Stimulated activated CD4-positive, alpha-beta T cell treated with anti-CD3 and anti-CD28 coated beads, Interleukin-15, amount 100 ng/mL, for 24 hours (primary cell): ENCODE measurements at places on chromosomes 1 and 21.
A peak's percentile ranks its signal among the peaks of the same experiment; 100 is the strongest.

DNA sequence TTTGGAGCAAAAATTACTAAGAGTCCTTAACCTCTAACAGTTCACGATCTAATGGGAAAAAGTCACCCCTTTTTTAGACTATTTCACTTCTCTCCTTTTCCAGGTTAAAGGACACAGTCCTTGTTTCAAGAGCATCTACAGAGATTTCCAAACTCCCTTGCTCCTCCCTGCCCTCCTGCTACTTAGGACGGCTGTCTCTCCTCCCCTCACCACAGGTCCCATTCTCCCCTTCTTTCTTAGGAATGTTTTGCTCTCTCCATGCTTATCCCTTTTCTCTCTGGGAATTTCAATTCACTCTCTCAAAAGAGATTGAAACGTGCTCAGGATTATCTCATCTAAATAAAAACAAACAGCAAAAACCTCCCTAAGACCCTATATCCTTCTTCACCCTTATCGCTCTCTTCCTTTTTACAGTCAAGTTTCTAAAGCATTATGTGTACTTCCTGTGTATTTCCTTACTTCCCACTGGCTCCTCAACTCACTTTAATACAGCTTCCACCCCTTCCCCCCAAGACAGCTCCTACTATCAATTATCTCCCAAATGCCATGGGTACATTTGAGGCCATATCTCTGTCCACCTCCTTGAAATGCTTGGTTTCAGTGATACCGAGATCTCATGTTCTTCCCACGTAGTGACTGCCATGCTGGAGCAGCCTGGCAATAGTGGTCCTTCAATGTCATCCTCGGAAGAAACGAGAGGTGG lies 43.2 kb upstream of the ZNF281 start:
- no peak for DNase-seq

- DNase-seq = no peak
Measured at GRCh38 chr1:82321794-82322193, 521.1 kb downstream of the ADGRL2 start.

GRCh38 chr1:218614031-218614430 lies 268.9 kb downstream of the TGFB2 start:
- no peak for DNase-seq

- DNase-seq = no peak
Measured at GRCh38 chr1:162009501-162010174, 14.0 kb downstream of the OLFML2B start.

DNA sequence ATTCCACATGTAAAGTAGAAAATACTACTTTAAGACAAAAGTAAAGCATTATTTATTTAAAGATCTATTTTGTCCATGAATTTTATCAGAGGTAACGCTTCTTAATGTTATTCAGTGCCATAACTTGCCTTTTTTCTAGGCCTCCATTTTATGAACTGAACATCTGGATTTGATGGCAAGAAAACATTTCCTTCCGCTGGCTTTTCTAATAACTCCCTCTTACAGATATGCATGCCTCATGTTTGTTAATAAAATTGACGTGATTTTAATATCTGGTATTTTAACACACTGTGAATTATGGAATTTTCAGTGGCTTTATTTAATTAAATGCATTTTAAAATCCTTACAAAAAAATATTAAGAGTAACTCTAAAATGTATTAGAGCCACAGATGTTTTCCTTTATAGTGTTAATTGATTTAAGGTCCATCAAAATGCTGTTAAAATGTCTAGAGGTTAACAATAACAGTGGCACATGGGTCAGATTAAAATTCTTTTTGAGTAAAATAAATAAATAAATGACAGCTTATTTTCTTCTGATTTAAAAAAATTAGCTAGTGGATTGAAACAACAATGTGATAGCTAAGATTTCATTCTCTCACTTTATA lies 15.1 kb downstream of the PTPRC start:
- no peak for DNase-seq

DNA sequence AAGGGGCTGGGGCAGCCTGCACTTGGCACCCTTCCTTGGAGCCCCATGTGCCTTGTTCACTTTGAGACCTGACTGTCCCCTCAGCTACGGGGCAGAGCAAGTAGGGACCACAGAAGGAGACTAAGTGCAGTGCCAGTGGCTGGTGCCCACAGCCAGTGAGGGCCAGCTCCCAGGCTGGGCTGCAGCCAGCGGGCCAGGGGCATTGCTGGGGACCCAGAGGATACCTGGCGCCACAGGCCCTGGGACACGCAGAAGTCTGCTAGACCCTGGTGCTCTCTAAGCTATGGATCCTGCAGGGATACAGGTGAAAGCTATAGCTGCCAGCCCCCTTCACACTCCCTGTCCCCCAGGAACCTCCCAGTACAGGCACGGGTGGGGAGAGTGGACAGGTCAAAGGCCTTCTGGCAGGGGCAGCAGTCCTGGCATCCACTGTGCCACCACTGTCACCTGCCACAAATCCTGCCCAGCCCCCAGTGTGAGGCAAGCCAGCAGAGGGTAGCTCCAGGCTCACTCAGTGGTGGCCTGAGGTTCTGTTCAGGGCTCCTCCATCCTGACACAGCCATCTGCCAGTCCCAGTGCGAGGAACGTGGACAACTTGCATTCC lies 1.3 kb downstream of the CLCNKA start:
- DNase-seq = no peak

GRCh38 chr1:113226148-113226547 lies 153.2 kb downstream of the LRIG2 start:
- peak; percentile 27 for DNase-seq

DNA sequence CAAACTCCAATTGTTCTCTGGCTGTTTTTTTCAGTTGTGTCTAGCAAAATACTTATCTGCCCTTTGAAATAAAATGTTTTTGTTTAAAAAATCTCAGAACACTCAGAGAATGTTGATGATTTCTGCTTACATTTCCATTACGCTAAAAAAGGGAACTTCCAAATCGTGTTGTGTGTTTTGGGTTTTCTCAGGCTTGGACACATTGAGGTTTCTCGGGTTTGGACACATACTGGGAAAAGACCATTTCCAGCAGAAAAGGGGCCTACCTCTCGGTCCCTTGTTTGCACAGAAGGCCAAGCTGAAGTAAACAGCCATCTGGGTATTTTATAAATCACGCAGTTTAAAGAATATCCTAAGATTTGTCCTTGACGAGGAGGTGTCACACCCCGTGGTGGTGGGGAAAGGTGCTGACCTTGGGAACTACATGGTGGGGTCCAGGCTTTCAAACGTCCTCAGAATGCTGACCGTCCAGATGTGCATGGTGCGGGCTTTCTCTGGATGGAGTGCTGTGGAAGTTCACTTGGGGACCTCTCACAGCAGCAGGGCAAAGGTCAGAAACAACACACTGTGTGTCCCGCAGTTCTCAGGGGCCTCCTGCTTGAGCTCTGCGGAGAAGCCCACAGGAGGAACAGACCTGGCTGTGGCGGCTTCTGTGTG lies 67.8 kb downstream of the SLC37A1 start:
- DNase-seq = no peak

DNA sequence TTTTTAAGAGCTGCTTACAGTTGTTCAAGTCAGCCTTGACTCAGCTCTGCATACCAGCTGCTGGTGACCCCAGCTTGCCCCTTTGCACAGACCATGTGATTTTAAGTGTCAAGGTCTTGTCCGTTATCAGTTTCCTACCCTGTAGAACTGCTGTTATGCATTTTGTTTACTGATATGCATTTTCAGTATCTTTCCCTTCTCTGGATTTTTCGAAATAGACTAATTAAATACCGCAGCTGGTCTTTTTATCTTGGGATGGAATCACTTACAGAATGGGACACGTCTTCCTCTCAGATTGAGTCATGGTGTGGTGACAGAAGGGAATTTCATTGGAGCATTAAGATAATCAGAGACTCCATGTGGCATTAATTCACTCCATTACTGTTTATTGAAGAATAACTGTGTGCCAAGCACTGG lies 145.6 kb downstream of the FMN2 start:
- DNase-seq = no peak

GRCh38 chr1:231106347-231106746 lies 55.5 kb upstream of the TRIM67 start:
- no peak for DNase-seq
